ENCODE measurements at places on chromosomes 1 and 21.

- DNase-seq, result no peak
Observed at GRCh38 chr1:118039170-118039569, 109.6 kb downstream of the WDR3 start.

DNA sequence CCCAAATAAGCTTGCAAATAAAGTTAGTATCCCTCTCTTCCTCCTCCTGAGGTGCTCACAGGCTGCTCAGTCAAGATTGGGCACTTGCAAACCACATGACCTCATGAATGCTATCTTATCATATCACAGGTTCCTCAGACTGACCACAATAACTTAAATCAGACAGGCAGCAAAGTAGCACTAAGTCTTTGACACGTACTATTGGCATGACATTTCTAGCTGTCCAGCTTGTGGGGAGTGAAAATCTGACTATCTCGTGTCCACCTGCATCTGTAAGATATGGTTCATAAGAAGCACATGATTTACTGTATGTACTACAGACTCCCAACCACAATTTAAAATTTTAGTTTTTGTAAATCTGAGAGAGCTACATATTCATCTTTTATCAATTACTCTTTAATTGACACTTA is 58.0 kb upstream of the GFI1 start:
- DNase-seq, result peak; percentile 58

- no peak for DNase-seq
Observed at GRCh38 chr1:54120018-54120697, 32.6 kb downstream of the CDCP2 start.

DNA sequence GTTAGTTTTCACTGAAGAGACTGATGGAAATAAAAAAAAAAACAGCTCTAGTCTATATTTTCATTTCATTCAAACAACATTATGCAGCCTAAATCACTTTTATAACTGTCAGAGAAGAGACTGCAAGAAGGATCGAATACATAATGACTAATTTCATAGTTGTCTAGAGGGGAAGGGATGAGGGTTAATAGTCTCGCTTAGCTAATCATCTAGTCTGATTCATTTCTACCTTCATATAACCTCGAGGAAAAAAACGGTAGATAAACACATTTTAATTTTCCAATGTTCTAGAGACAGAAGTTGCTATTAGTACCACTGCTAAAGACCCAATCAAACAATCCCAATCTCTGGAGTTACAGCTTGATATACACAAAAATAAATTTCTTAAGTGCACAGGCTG is 3.5 kb downstream of the FUBP1 start:
- no peak for DNase-seq

GRCh38 chr21:46120301-46121285 is 22.7 kb downstream of the COL6A2 start:
- no peak for DNase-seq

GRCh38 chr1:98316286-98316905 is 345.1 kb upstream of the SNX7 start:
- peak; percentile 82 for DNase-seq

DNA sequence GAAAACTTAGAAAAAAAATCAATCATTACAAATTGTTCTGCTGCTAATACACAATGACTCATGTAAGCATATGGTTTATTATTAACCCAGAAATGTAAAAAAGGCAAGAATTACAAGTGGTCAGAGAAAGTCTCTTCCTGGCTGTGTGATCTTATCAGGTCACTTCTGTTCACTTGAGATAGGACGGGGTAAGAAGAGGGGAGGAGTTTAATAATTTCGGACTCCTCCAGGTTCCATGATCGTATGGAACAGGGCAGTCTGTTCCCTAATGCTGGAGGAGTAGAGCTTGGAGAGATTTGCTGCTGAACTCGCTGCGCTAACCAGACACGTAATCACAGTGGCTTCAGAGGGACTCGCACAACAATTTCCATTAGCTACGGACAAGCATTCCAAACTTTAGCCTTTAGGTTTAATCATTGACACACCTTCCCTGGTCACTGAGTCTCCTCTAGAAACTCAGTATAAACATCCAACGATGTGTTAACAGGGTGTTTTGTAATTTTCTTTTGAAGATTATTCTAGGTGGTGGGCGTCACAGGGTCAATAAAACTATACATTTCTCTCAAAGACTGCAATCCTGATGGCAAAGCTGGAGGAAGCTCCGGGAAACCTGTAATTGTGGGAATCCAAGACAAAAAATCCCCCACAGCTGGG is 1.3 kb downstream of the CRYZ start:
- peak; percentile 32 for DNase-seq

DNA sequence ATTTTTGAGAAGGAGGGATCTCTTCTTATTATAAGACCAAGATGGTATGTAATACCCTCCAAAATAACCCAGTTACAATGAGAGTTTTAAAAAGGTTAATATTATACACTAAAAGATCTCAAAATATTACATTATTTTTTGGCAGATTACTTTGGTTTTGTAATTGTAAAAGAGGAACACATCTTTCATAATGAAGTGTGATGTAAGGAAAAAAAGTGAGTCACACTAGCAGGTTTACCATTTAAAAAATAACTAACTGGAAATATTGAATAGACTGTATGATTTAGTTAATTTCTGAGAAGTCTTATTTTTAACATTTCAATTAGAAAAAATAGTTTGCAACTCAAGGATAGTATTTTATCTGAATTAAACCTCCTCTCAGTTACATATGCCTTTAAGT is 1.1 kb downstream of the F5 start:
- no peak for DNase-seq

- DNase-seq, result no peak
Observed at GRCh38 chr1:20194224-20194623, 7.9 kb upstream of the PLA2G2C start.

DNA sequence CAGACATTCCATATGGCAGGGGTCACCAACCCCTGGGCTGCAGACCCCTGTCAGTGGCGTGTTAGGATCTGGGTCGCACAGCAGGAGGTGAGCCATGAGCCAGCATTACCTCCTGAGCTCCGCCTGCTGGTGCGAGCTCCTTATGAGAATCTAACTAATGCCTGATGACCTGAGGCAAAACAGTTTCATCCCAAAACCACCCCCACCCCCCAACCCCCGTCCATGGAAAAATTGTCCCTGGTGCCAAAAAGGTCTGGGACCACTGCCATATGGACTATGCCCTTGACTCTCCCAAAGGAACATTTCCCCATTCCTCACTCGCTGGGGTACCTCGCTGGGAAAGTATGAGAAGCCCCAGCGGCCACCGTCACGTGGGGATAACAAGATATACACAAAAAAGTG is 6.4 kb upstream of the CPT2 start:
- DNase-seq, result no peak

DNA sequence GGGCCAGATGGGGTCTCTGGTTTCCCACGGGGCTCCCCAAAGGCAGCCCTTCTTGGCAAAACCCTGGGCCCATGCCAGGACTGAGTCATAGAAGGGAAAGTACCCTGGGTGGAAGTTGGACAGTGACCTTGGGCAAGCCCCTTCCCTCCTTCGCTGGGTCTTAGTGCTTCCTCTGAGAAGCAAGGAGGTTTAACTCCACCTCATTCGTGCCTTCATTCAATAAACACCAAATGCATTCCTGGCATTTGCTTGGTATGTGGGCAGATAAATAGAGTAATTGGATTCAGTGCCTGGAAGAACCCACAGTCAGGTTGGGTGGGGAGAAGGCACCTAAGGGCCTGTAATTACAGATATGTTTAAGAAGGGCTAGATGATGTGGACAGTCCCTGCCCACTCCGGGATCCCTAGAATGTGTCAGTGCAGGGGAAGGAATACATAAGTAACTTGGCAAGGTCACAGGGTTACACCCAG is 36.3 kb upstream of the CITED4 start:
- no peak for DNase-seq

DNA sequence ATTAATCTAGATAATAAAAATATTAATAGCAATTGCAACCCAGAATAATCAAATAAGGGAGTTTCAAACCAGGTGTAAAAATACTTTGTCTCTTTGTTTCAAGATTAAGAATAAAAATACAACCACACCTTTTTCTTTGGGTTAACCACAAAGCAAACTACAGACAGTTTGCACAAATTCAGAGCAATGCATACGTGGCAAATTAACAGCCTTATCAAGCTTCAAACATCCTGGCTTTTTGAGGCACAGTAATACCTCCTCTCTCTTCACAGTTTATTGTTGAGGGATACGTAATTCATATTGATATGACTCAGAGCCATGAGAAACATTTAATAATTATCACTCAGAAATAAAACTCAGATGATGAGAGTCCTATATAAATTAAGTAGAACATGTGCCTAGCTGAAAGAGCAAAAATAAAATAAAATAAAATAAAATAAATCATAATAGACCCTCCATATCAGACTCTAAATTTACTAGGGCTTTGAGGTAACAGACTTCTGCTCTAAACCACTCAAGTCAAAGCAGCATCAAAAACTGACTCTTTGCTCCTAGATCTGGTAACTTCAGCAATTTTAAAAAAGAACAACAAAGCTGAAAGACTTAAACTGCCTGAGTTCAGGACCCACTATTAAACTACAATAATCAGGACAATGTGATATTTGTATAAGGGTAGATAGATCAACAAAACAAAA is 11.4 kb downstream of the EDEM3 start:
- peak; percentile 43 for DNase-seq

DNA sequence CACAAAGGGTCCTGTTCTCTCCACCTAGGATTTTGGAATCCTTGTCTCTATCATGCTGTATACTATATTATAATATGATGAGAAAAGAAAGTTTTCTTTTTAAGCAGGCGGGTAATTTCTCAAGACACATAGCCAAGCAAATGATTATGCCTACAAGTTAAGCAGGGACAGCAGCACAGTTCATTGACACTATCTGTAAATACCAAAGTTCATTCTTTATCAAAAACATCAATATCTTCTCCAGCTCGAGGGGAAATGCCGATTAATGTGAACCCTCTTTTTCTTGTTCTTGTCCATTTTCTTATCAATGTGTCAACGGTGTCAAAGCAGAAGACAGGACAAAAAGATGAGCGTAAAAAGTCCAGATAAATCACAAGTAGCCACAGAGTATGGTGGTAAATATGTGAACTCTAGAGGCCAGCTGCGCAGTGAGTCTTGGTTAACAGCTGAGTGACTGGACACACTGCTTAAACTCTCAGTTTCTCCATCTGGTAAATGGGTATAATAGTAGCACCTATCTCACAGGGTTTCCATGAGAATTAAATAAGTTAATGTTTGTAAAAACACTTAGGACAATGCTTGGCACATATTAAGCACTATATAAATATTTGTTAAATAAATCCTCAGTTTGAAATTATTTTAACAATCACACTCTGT is 30.9 kb downstream of the LPAR3 start:
- no peak for DNase-seq

GRCh38 chr1:31637915-31638673 is 6.6 kb downstream of the PEF1 start:
- no peak for DNase-seq
